A172 (cell line): ENCODE measurements at places on chromosomes 12 and 14. TPM values are rescaled to one million over a fixed set of nuclear protein-coding genes. Genes with fewer than 3 reads are reported as not detected.

DNA sequence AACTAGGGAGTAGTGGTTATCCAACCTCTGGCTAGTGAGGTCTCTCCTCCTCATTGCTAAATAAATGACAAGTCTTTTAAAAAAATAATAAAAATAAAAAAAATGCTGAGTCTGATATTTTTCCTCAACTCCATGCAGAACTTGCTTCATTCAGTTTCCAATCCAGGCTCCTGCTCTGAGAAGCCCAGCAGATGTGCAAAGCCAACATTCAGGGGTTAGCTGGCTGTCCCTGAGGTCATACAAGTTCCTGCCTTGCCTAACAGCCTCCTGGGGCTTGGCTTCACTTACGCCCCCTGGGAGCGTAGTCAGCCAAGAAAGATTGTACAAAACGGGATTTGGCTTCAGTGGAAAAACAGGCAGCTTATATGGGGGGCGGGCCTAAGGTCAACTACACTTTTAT is 23.3 kb downstream of the RTRAF start:
- DNase-seq = no peak

DNA sequence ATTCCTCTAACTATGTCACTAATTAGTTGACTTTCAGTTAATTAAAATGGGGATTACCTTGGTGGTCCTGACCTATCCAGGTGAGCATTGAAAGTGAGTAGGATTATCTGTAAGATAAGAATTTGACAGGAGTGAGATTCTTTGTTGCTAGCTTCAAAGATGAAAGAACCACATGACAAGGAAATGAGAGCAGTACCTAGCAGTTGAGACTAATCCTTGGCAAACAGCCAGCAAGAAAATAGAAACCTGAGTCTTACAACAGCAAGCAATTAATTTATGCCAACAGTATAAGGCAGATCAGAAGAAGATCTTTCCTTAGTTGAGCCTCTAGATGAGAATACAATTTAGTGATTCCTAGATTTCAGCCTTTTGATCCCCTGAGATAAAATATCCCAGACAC is 1058.4 kb downstream of the LRFN5 start:
- no peak for DNase-seq

The MYO1A gene
- total RNA-seq = not detected in 2 replicates

GRCh38 chr12:76080729-76081415 is 3.6 kb downstream of the NAP1L1 start:
- DNase-seq = no peak

- no peak for DNase-seq
Measured at GRCh38 chr12:109824731-109825130, 8.5 kb downstream of the TRPV4 start.

DNA sequence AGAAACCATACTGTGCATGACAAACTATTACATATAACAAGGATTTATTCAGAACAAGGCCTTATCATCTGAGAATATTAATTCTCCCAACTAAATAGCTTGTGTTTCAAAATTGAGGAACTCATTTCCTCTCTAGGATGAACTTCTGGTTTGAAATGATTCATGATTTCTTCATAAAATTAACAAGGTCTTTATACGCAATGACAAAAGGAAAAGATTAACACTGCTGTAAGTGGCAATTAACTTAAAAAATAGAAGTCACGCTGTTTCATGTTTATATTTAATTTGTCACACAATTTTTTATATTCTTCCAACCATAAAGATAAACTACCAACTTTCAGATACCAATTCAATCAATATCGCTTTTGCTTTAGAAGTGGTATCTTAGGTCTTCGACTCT is 80.8 kb downstream of the GRIP1 start:
- no peak for DNase-seq

- no peak for DNase-seq
Measured at GRCh38 chr14:79436335-79436734, 775.0 kb downstream of the DIO2 start.

DNA sequence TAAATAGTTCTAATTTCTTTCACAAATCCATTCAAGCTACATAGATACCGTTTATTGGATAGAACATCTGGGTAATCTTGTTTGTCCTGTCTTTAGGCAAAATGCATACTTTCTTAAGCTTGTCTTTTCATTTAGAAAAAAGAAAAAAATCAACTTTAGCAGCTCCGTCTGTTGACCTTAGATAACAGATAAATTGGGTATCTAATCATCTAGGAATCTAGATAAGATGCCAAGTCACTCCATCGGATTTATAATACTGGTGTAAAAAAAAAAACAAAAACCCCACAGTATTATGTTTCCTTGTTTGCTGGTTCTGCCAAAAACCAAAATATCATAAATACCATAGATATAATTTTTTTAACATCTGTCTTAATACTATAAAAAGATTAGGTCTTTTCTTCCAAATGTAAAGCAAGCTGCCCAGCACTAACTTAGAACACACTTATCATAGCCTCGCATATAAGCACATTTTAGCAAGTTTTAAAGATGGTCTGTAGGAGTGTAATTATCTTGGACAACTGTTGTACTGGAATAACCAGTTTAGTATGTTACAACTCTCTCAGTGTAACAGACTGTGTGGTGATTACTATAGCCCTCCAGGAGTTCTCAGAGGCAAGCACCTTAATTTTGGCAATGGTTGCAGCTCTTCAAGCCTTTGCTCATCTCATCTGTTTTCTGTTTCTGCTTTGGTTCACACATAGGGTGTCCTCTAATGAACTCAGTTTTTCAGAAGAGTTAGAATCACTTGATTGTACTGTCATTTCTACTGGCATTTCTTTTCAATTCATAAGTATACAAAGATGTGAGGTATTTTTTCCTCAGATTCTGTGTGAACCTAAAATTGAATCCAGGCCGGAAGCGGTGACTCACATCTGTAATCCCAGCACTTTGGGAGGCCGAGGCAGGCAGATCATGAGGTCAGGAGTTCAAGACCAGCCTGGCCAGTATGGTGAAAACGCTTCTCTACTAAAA is 83.1 kb downstream of the ANO6 start:
- peak; percentile 61 for DNase-seq

GRCh38 chr14:23052182-23052623 is 5.1 kb downstream of the CDH24 start:
- no peak for DNase-seq

DNA sequence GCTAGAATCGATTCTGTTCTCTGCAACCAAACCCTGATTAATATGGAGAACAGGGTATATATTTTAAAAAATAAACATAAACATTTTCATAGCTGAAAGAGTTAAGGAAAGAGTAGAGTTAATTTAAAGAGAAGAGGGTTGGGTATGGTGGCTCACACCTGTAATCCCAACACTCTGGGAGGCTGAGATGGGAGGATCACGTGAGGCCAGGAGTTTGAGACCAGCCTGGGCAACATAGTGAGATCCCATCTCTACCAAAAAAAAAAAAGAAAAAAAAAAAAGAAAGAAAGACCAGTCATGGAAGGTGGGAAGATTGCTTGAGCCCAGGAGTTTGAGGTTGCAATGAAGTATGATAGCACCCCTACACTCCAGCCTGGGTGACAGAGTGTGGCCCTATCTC is 25.5 kb downstream of the GTSF1 start:
- no peak for DNase-seq

- no peak for DNase-seq
Measured at GRCh38 chr12:51687177-51687576, 96.1 kb downstream of the SCN8A start.

DNA sequence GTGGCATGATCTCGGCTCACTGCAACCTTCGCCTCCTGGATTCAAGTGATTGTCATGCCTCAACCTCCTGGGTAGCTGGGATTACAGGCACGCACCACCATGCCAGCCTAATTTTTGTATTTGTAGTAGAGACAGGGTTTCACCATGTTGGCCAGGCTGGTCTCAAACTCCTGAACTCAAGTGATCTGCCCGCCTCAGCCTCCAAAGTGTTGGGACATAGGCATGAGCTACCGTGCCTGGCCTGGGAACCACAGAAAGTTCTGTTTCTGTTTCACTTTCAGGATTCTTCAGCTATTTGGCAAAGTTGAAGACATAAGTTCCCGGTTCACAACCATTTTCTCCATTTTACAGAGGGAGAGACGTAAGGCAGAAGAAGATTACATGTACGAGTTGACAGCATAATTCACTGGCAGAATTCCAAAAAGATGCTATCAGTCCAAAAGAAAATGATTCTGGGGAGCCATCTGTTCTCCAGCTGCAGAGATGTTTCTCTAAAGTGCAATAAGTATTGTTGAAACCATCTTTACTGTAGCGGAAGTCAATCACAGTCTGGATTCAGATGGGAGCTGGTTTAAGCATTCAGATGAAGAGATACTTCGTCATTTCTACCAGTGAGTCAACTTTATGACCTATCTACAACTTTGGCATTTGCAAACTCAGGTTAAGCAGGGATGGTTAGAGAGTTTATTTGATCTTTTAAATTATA is 8.1 kb upstream of the RNF34 start:
- no peak for DNase-seq

GRCh38 chr14:95663226-95663797 is 22.9 kb upstream of the TCL1B start:
- DNase-seq = no peak

GRCh38 chr12:27861428-27862167 is 81.6 kb upstream of the MANSC4 start:
- DNase-seq = no peak

The TRIM9 gene
- total RNA-seq = 0.02 and 0.34 TPM in 2 replicates

DNA sequence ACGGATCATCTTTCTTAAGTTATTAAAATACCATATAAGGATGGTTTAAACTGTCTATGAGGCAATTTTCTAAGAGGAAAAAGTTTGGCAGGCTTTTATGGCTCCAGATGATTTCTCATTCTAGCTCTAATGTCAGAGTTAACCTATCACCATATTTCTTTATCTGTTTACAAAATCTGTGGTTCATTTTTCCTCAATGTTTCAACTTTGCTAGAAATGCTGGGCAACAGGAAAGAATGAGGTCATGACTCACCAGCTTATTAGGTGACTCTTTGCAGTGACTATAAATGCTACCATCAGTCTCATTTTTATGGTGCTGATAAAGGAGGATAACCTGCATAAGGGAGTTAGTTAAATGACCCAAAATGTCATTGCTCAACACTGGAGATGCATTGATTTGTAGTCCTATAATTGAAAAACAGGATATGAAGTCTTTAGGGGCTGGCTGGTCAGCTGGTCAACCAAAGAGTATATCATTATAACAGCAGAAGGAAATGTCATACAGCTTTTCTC is 45.3 kb upstream of the RAP1B start:
- DNase-seq = peak; percentile 95

- DNase-seq = no peak
Measured at GRCh38 chr12:131087302-131087818, 133.7 kb downstream of the ADGRD1 start.

The AQP2 gene
- not detected in 2 replicates for total RNA-seq

DNA sequence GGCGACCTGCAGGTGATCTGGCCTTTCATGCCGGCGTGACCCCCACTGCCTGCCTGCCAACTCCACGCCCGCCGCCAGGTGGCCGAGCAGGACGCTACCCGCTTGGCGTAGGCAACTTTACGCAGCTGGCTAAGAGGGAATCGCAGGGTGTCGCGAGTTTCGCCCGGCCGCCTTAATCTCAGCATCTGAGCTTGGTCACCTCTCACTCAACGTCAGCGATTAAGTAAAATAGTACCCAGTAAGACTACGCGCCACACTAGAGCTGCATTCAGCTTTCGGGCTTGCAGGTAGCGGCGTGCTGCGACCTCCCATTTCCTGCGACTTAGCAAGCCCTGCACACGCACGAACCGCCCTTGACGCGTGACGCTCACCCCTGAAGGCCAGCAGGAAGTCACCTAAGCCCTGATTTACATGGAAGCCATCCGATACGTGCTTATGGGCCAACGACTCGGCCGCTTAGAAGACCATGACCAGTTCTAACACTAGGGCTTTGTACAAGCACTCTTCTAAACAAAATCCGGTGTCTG is 33.2 kb downstream of the WBP11 start:
- DNase-seq = no peak

The KLRG1 gene
- total RNA-seq = not detected in 2 replicates

The KERA gene
- not detected in 2 replicates for total RNA-seq

The FGFR1OP2 gene
- 24.9 and 48.4 TPM in 2 replicates for total RNA-seq

GRCh38 chr12:108890208-108890607 is 10.3 kb downstream of the DAO start:
- DNase-seq = no peak

The SELPLG gene
- total RNA-seq = 1.2 and 2.4 TPM in 2 replicates

The EAPP gene
- 44.9 and 47.1 TPM in 2 replicates for total RNA-seq

The OR11G2 gene
- not detected in 2 replicates for total RNA-seq

The IFNG gene
- not detected in 2 replicates for total RNA-seq

DNA sequence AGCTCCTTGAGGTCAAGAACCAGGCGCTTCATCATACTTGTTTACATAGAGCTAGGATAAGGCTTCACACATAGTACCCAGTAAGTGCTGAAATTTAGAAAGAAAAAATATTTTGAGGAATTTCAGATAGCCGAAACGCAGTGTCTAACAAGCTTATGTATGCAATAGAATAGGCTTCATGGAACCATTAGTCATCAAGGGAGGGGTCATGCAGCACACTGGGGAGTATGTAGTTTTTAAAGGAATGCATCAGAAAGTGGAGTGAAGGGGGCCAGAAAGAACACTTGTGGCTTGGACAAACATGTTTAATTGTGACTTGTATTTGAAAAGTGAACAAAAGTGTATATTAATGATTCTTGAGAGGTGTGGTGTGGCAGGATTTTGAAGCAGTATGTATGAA is 38.1 kb downstream of the DBX2 start:
- DNase-seq = no peak

DNA sequence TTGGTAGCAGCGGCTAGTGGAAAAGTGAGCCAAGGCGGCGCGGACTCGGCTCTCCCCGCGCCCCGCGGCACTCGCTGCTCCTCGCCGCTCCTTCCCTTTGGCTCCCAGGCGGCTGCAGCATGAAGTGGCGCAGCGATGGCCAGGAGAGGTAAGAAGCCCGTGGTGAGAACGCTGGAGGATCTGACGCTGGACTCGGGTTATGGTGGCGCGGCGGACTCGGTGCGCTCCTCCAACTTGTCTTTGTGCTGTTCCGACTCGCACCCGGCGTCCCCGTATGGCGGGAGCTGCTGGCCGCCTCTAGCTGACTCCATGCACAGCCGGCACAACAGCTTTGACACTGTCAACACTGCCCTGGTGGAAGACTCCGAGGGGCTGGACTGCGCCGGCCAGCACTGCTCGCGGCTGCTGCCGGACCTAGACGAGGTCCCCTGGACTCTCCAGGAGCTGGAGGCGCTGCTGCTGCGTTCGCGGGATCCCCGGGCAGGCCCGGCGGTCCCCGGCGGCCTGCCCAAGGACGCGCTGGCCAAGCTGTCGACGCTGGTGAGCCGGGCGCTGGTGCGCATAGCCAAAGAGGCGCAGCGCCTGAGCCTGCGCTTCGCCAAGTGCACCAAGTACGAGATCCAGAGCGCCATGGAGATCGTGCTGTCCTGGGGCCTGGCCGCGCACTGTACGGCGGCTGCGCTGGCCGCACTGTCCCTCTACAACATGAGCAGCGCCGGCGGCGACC is 225.6 kb upstream of the CRY1 start:
- DNase-seq = no peak

DNA sequence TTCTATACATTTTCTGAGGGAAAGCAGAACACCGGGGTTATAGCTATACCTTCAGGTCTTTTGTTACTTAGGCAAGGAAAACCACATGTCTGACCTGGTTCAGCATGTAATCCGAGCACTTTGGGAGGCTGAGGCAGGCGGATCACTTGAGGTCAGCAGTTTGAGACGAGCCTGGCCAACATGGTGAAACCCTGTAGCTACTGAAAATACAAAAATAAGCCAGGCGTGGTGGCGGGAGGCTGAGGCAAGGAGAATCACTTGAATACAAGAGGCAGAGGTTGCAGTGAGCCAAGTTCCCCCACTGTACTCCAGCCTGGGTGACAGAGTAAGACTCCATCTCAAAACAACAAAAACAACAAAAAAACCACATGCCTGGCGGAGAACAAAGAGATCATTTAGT is 177.6 kb downstream of the ACSS3 start:
- DNase-seq = no peak
